ENCODE measurements at places on chromosomes 1 and 21. TPM values are rescaled to one million over a fixed set of nuclear protein-coding genes. Genes with fewer than 3 reads are reported as not detected.
A peak's percentile ranks its signal among the peaks of the same experiment; 100 is the strongest.

DNA sequence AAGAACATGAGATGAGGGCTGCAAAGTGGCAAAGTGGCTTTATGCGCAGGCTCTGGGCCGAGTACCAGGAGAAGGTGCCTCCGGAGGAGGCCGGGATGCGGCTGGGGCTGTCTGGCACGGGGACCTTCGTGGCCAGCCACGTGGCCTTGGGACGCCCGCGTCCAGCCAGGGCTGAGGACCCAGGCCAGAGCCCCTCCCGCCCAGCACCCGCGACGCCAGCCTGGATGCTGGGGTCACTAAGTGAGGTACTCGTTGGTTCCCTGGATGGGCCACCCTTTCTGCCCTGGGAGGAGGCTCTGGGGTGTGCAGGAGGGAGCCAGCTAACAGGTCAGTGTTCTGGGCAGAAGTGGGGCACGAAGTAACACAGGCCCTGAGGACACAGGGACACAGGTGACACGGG lies 12.6 kb downstream of the SCNN1D start:
- DNase-seq, result peak; percentile 12

- DNase-seq, result no peak
These were observed 145.4 kb upstream of the C1orf174 start for GRCh38 chr1:4045397-4046010.

- DNase-seq, result no peak
These were observed 56.3 kb downstream of the ZP4 start for GRCh38 chr1:237834461-237834860.

DNA sequence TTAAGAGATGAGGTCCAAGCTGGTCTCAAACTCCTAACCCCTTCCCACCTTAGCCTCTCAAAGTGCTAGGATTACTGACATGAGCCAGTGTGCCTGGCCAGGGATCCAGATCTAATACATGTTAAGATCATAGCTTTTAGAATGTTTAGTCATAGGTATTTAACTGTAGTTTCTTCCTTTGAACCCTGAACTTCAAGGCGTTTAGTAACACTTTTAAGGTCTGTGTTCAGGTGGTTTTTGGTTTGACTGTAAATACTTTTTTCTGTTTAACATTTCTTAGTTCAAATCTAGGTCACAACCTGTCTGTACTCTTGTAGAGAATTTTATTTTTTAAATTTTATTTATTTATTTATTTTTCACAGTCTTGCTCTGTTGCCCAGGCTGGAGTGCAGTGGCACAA lies 28.1 kb downstream of the RAP1A start:
- DNase-seq, result no peak

- DNase-seq, result no peak
These were observed 20.2 kb upstream of the IVNS1ABP start for GRCh38 chr1:185337246-185337645.

- no peak for DNase-seq
These were observed 363.5 kb upstream of the ADGRL2 start for GRCh38 chr1:81437213-81437612.

GRCh38 chr1:216173376-216173995 lies 249.8 kb downstream of the USH2A start:
- no peak for DNase-seq

DNA sequence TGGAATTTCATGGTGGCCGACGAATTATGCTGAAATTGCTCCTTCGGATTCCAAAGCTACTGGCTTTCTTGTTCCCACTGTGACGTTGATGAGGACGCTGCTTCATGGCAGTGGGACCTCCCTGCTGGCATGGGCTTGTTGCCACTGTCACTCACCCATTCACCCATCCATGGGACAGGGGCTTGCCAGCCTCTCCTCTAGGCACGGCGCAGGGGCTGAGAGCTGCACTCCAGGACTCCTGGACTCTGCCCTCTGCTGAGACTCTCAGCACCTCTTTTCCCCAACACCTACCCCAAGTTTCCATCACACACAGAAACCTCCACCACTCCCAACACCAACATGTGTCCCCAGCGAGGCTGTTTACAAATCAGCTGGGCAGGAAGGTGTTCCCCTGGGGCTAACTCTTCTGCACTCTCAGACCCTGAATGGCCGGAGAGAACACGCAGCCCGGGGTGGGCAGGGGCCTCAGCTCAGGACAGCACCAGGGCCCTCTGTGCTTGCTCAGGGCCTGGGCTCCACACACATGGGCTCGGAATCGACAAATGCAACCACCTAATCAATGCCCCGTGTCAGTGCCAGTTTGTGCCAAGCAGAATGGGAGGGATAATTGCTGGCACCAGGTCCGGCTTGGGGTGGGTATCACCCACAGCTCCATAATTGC lies 3.1 kb downstream of the ITGB2 start:
- no peak for DNase-seq

- DNase-seq, result no peak
These were observed 25.2 kb downstream of the CRNN start for GRCh38 chr1:152388889-152389288.

GRCh38 chr1:226677027-226678020 lies 61.8 kb downstream of the ITPKB start:
- DNase-seq, result peak; percentile 93

DNA sequence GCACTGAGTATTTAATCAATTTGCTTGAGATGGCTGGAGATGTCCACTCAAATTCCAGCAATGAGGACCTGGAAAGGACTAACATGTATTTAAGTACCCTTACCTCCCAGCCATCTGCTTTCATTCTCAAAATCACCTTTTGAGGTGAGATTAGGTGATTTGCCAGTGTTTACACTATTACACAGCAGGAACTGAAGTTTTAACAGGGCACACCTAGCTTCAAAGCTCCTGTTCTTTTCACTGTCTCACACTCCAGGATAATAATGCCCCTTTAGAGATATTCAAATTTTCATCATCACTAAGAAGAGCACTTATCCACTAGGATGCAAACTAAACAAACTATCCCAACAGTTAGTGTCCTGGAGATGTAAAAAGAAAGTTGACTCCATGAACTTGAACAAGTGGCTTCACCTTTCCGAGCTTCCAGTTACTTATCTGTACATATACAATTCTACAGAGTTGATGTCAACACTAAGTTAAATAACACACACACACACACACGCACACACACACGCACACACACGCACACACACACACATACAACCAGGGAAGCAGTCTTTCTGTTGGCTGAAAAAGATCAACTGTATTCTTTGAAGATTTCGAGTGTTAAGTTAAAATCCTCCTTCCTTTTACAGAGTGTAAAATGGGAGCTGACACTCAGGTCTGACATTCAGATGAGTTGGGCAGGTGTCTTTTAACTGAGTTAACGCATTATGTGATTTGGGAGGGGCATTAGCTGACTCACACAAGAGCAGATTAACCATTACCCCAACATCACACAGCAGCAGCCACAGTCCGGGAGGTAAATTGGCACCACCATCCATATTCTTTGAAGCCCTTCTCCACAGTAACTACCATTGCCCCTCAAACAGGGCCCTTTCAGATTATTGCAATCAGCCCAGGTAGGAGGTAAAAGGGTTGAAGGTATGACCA lies 15.5 kb upstream of the JAK1 start:
- no peak for DNase-seq

DNA sequence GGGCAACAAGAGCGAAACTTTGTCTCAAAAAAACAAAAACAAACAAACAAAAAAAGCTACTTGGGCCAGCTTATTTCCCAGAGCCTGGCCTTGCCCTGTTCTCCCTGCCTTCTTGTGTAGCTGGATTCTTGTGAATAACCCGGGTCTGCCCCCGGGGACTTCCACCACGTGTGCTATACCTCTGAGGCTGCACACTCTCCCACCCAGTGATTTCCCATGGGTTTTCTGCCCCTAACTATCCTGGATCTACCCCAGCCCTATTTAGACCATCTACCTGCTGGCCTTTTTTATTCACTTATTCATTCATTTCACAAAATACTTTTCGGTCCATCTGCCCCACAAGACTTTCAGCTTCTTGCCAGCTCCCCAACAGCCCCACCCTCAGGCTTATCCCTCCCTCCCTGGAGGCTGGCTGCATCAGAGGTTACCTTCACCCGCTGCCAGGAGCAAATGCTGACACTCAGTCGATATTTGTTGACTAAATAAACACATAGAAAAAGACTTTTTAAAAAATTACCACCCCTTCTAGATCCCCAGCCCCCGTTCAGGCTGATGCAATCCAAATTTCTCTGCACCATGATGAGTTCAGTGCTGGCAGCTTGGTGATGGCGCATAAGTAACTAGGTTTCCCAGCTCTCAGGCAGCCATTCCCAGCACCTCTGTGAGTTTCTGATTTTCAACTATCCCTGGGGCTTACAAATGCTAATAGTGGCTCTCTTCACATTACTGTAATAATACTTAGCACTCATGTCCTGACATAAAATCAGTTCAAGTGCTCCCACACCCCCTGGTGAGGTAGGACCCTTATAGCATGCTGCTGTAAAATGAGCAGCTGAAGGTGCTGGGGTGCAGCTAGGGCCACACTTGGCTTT lies 30.7 kb upstream of the TARBP1 start:
- no peak for DNase-seq

GRCh38 chr1:39946216-39946615 lies 8.7 kb upstream of the MFSD2A start:
- DNase-seq, result no peak

GRCh38 chr1:195173753-195174152 lies 1434.5 kb downstream of the KCNT2 start:
- DNase-seq, result no peak

GRCh38 chr1:5821540-5822176 lies 170.6 kb downstream of the NPHP4 start:
- no peak for DNase-seq

- peak; percentile 13 for DNase-seq
These were observed 3.5 kb upstream of the KRTAP27-1 start for GRCh38 chr21:30340714-30341573.

DNA sequence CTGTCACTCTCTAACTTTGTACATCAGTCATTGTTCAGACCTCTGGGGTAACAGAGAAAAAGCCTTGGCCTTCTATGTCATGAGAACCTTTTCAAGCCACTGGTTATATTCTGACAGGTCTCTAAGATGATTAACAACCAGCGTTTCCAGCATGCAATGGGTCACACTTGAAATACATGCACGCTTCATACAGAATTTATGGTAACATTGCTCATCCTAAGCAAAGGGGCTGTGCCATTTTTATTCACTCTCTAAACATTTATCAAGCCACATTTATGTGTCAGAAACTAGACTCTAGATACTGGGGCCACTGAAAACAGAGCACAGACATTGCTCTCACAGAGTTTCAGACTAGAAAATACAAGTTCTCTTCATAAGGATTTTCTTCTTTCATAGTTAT lies 501.4 kb upstream of the DAB1 start:
- no peak for DNase-seq

Gene SLC22A15
- 0.39 TPM for total RNA-seq

Gene FMO5
- 0.30 TPM for total RNA-seq

Gene NUF2
- total RNA-seq, result 0.37 TPM

Gene CD160
- total RNA-seq, result not detected

Gene SLC9C2
- total RNA-seq, result not detected

Gene ANGPTL7
- total RNA-seq, result 1.4 TPM

Gene HORMAD1
- total RNA-seq, result 0.48 TPM

Gene MYOG
- total RNA-seq, result 42.9 TPM

Gene LIN28A
- not detected for total RNA-seq

Gene HTR6
- total RNA-seq, result not detected

Data from psoas muscle (tissue), 8 donors.